DMS79 (cell line): ENCODE measurements at places on chromosomes 11 and 22.

DNA sequence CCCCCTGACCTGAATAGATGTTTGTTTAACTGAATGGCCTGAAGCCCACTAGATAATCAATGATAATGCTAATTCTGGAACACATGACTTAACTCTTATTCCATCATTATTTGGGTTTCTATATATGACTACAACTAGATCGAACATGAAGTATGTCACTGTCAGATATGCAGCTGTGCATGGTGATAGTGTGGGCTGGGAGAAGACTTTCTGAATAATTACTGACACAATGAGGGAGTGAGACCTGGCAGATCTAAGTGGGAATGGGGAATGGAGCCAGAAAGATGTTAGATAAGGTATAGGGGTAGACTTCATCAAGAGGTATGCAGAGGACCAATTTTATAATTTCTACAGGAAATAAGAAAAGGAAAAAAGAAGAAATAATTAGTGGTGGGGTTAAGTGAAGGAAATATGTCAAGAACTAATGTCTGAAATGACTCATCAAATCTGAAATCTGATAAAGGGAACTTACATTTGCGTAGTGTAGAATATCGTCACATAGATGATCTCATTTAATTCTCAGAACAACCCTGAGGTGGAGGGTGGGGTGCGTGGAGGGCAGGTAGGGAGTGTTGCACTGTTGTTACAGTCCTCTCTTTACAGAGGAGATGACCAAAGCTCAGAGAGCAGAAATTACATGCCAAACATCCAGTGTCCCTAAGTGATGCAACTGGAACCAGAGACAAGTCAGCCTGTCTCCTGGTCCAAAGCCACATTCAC, 68.2 kb upstream of the EED start:
- no peak for DNase-seq

DNA sequence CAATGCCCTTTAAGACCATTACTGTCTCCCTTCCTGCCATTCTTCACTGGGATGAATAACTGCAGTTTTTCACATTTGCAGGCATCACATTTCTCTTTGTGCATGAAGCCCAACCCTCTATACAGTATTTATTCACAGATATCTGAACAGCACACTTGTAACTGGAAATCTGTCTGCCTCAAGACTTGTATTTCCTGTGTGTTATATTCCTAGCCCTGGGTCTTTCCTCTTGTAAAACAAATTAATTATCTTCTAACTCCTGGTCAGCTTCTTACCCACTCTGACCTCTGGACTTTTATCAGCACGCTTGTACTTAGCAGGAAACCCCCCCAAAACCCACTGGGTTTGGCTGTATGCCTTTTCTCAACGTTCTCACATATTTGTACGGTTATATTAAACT, 2.0 kb downstream of the CSRP3 start:
- no peak for DNase-seq

DNA sequence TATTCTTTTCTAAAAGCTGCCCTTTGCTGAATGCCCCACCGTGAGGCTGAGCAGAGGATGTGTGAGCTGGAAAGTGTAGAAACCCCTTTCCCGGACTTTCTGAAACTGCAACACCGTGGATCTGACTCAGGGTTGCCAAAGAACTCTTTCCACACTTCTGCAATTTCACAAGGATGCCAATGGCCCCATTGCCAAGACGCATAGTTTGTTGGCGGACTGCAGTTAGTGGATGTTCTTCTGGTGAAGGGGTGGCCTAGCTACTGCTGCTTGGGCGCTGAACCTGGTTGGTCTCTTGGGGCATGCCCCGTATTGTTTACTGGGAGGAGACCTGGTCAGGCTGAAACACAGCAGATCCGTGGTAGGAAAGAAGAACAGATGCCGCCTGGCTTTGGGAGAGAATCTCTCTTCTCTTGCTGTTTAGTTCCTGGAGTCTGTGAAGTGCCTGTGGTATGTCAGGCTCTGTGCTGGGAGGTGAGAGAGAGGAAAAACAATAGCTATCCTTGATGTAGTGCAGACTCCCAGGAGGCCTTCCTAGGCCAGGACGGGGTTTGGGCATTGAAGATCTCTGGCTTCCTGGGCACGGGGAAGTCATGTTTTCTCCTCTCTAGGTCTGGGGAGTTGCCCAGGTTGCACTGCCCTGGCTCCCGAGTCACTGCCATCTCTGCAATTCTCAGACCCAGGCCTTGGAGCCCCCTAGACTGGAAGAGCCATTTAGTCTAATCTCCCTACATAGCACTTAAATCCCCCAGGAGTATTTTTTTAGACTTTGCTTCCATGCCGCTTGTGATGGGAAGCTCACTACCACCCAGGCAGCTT, 26.9 kb downstream of the CD82 start:
- no peak for DNase-seq

DNA sequence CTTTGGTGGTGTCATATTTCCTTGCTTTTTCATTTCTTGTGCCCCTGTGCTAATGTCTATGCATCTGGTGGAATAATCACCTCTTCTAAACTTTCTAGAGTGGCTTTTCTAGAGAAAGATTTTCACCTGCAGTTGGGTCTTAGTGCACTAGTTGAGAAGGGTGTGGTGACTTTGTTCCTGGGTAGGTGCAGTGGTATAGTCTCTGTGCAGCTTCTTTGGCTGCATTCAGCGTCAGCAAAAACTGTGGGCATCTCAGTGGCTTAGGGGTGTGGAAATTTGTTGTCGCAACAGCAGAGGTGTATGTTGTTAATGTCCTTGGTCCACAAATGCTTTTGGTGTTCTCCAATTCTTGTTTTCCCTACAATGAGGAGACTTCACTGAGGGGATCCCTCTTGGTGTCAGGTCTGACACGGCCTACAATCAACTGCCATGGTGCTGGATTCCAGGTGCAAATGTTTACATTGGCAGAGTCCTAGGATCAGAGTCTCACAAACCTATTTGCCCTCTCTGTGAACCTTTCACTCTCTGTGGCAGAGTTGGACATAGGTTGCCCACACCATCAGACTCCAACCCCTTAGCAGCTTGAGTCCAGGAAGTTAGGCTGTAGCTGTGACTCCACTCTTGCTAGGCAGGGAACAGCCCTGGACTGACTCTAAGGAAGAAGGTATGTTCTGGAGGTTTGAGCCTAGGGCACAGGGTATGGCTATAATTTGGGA, 48.8 kb downstream of the GDPD4 start:
- no peak for DNase-seq

DNA sequence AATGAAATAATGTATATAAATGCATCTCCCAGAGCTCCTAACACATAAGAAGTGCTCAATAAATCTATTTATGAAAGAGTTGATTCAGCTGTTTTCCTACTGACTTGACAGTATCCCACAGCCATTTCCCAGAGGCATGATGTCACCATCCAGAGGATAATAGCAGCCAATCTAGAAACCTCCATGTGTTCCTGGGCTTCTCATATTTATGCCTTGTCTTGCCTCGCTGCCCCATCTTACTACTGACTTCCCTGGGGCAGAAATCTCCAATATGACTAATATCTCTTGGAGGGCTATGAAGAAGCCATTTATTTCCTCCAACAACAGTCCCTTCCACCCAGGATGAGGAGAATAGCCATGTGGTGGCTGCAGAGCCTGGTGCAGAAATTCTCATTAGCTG, 115.4 kb upstream of the NAV2 start:
- DNase-seq = no peak

- DNase-seq = no peak
These were observed 592 bp upstream of the NLRX1 start for GRCh38 chr11:119167933-119168332.

GRCh38 chr22:46737976-46738646, at the start of gene CERK:
TSS of gene CERK (minus strand) at chr22:46738252. CDS start at chr22:46738148, 104 bp downstream.
- DNase-seq = no peak

- no peak for DNase-seq
These were observed 729.7 kb downstream of the BRD1 start for GRCh38 chr22:49097966-49098365.

DNA sequence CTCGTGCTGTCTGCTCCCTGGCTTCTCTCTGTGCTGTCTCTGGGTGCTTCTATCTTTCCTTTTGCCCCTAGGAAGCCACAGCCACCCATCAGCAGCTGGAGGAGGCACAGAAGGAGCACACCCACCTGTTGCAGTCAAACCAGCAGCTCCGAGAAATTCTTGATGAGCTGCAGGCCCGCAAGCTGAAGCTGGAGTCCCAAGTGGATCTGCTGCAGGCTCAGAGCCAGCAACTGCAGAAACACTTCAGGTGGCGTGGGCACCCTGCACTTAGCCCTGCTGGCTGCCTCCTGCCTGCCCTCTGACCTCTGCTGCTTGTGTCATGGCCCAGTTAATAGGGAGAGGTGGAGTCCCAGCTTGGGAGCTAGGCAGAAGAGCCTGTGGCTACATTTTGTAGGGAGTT, 67.8 kb downstream of the CEP164 start:
- DNase-seq = no peak

- DNase-seq = no peak
These were observed 58.5 kb downstream of the GAB4 start for GRCh38 chr22:16949561-16949960.

DNA sequence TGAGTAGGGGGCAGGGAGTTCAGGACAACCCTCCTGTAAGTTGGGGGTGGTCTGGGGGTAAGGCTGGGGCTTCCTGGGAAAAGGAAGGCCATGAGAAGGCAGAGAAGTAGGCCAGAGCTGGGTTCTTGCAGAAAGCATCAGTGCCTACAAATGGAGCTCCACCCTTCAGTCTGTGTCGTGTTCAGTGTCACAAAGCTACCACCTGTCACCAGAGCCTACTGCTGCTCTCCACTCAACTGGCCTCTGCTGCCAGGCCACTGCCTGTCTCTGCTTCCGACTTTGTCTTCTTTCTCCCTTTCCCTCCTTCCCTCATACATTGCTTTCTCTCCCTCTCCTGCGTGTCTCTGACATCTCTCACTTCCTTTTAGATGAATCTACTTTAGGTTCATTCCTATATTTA, 3.4 kb upstream of the WBP2NL start:
- DNase-seq = no peak

DNA sequence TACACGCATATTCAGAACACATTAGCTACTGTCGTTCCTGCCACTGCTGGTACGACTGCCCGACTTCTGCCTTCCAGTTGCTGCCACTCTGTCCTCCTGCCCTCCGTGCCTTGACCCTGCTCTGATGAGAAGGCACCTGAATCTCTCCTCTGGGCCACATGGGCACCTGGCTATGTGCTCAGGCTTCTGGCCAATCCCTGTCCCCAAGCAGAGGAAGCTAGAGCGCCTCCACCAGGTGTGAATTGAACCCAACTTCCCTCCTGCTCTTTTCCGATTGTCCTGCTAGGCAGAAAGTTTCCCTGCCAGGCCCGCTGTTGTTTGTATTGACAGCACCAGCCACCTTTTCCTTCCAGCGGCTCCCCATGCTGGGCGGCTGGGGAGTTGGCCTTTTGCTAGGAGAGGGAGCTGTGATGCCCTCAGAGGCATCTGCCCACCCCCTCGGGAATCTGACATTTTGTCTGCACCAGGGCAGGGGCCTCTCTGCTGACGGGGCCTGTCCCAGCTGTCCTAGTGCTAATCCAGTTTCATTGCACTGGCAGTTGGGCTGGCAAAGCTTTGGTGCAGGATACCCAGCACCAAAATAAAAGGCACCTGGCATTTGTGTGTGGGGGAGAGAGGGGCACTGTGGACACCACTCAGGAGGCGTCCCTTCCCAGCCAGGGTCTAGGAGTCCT, 118.0 kb downstream of the GRIK4 start:
- DNase-seq = no peak

DNA sequence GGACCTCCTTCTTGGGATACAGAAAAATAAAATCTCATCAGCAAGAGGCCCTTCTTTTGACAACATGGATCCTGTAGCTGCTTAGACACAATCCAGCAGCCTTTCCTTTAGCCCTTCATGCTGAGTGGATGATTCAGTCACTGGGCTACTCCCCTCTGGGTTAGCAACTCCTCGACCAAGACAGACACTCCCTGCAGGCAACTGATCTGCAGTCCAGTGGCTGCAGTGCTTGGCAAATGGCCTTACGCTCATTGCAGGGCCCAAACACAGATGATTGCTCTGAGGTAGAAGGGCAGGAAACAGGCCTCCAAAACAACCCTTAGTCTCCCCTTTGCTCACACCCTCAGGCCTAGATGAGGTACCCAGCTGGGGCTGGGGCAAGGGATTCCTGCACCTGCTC, 73.2 kb upstream of the OPCML start:
- DNase-seq = no peak

DNA sequence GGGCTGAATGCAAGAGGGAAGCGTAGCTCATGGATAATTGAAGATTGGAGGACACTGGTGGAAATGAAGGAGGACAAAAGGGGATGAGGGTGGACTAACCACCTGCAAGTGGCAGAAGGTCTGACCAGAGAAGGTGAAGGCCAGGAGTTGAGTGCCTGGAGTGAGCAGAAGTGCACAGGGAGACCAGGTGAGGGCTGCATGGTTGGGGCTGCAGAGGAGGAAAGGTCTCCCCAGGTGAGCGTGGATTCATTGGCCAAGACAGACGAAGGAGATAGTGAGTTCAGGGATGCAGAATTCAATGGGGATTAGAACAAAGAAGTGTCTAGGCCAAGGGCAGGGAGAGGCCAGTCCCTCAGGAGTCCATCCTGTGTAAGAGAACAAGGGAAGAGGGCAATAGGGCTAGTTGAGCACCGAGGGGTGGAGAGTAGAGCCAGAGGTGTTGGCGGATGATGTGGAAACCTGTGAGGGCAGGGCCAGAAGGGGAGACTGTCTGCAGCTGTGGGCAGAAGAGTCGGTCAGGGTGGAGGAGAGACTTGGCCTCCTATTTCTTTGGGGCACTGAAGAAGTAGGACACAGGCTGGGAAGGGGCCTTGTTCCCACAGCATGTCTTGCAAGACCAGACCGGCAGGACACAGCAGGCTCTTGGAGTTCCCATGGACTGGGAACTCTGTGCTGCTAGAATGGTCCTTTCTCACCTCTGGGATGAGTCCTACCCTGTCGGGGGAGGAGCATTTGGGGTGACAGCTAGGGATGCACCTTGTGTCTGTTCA, 6.7 kb downstream of the TRIM29 start:
- DNase-seq = no peak

GRCh38 chr11:43943931-43944751, 1.7 kb downstream of the C11orf96 start:
- no peak for DNase-seq

GRCh38 chr11:65708451-65708850, 3.6 kb upstream of the KAT5 start:
- no peak for DNase-seq

DNA sequence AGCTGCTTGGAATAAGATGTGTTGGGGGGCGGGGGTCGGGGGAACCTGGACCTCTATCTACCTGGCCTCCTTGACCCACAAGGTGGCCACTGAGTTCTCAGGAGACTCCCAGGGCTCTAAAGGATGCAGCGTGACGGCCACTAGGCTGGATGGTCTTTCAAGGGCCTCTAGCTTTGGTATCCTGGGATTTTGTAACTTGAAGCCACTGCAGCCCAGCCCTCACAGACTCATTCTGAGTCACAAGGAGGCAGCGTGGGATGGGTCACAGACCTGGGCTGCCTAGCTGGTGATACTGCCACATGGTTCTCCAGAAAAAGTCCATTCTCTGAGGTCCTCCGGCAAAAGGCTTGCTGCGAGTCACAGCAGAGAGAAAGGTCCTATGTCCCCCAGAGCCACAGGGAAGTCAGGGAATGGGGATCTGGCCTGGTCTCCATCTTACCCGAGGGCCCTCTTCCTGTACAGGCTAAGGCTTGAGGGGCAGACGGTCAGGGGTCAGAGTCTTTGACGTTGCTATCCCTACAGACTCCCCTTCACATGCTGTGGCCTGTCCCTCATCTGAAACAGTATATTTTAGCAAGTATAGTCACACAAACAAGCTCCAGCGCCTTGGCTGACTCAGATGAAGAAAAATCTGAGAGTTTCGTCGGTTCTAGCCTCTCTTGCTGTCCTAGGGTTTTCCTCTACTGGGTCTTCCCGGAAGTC, 52.4 kb downstream of the KCNC1 start:
- no peak for DNase-seq
